ENCODE measurements at places on chromosomes 11 and 22.

- no peak for DNase-seq
Observed at GRCh38 chr22:44968736-44969135, 41.1 kb downstream of the PHF21B start.

DNA sequence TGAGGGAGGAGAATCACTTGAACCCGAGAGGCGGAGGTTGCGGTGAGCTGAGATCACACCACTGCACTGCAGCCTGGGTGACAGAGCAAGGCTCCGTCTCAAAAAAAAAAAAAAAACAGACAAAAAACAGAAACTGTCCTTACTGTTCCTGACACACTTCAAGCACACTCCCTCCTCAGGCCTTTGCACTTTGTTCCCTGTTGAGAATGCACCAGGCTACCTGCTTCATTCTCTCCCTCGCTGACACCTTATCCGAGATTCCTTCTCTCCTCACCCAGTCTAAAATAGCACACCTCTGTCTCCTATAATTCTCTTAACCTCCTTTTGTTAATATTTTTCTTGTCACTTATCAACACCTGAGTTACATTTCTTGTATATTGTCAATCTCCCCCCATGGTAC, 32.3 kb upstream of the TECTA start:
- no peak for DNase-seq

- peak; percentile 59 for DNase-seq
Observed at GRCh38 chr22:29470159-29470855, 9.7 kb upstream of the NEFH start.

DNA sequence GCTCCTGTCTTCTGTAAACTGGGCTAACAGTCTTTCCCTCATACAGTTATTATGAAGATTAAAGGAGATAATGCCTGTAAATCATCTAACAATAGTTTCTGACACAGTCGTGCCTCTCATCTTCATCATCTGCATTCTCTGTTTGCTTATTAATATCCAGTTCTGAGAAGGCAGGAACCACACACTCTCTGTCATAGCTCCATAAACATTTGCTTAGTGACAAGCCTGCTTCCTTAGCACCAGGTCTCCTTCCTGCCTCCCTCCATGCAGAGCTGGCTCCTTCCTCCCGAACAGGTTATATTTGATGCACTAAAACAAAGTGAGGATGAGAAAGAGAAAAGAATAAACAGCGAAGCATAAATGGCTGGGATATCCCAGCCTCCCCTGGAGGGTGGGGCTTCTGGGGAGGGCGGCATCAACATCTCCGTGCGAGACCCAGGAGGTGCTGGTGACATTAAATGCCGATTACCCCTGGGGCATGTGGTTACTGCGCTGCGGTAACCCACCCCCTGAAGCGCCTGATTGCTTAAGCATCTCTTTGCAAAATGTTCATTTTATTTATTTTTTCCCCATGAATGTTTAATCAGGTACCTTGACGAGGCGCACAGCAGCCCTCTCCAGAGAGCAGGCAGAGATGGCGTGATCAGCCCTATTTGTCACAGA, 404.9 kb downstream of the NXPE2 start:
- no peak for DNase-seq

DNA sequence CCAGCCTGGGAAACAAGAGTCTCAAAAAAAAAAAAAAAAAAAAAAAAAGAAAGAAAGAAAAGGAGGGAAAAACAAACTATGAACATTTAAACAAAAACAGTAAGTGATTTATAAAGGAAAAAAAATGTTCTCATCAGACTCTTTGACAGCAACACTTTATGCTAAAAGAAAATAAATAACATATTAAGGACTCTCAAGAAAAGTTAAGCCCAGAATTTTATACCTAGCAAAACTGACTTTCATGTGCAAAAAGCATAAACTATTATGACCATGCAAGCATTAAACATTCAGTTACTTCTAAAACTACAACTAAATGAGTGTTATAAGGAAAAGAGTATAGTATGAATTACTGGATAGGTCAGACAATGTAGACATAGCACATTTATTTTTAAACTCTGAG, 68.4 kb downstream of the FBLN1 start:
- no peak for DNase-seq

- no peak for DNase-seq
Observed at GRCh38 chr11:103878646-103879045, 157.8 kb upstream of the DDI1 start.

DNA sequence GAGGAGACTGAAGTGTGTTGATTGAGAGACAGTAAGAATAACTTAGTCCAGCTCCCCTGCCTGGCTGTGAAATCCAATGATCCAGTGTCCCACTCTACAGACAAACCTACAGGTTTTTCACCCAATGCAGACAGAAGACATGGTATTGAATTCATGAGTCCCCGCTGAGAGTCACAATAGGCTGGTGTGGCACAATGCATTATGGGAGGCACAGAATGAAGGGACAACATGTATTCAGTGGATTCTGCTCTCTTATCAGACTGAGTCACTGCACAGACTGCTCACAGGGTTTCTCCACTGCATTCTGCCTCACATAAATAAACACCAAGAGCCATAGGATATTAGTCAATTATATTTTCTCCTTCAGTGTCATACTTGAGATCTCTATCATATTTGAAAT, 55.2 kb upstream of the TOP3B start:
- DNase-seq: no peak

GRCh38 chr22:22753526-22754267, 109.3 kb downstream of the GGTLC2 start:
- peak; percentile 72 for DNase-seq

DNA sequence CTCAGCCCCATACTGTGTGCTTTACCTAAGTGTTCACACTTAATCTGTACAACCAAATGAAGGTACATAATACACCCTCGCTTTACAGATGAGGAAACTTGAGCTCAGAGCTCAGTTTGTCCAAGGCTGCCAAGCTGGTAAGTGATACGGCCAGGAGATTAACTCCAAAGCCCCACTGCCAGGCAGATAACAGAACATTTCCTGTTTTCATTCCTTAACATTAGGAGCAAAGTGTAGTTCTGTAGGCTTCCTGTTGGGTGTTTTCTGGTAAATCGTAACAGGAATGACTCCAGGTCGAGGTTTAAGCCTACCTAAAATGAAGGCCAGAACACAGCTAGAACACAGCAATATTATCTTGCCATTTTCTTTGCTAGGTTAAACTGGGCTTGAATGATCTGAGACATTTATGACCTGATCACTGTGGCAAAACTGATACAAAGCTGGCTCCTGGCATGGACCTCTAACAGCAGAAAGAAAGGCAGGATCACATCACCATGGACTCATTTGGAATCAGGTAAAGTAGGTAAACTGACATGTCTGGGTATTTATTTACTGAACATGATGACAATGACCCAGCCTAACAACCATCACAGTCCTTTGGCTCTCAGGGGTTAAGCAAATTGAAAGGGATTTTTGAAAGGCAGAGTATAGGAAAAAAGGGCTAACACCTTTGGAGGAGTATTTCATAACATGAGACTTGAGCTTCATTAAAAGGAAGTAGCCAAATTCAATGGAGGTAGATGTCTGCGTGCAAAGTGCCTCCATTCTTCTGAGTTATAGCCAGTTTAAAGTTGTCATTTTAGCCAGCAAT, 3.9 kb upstream of the NUP50 start:
- no peak for DNase-seq

- no peak for DNase-seq
Observed at GRCh38 chr11:106794058-106794457, 224.2 kb downstream of the GUCY1A2 start.

- DNase-seq: no peak
Observed at GRCh38 chr11:104000798-104001197, 35.6 kb upstream of the DDI1 start.

DNA sequence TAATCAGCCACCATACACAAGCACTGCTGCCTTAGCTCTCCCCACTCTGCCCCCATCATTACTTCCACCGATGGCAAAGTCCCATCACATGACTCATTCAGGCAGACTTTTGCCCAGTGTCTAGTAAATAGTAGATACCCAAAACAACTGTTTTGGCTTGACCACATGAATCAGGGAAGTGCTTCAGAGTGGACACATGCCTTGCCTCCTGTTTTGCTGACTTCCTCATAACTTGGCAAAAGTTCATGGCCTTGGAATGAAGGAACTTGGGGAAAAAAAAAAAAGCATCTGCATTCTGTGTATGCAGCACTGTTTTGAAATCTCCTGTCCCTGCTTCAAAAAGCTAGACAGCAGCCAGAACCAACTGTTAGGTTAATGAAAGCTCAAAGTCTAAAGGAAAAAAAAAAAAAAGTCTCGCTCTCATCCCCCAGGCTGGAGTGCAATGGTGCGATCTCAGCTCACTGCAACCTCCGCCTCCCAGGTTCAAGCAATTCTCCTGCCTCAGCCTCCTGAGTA, 335.3 kb downstream of the FAM181B start:
- DNase-seq: no peak

DNA sequence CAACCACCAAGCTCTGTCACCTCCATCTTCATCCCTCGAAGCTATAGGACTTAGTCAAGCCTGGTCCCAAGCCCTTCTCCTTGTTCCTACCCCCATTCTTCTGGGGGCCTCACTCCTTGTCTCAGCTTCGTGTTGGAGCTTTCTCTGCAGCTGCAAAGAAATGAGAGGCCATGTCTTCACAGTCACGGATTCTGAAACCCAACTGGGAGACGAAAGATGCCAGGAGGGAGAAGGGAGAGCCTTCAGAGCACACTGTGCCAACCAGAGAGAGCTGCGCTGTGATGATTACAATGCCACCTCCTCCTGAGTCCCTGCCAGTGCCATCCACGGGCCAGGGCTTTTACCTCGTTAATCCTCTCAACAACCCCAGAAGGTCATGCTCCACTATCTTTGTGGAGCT, 469.3 kb downstream of the TBC1D22A start:
- DNase-seq: no peak

DNA sequence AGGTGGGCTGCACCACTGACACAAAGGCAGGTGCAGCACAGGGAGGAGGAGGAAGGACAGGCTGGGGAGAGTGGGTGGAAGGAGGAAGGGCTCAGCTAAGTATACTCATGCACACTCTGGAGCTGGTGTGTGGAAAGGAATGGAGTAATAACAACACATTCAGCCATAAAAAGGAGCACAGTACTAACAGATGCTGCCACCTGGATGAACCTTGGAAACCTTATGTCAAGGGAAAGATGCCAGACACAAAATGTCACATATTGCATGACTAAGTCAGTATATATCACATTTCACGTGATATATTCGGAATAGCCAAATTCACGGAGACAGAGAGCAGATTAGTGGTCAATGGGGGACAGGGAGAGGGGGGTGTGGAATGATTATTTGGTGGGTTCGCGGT, 389.6 kb upstream of the SYN3 start:
- no peak for DNase-seq

DNA sequence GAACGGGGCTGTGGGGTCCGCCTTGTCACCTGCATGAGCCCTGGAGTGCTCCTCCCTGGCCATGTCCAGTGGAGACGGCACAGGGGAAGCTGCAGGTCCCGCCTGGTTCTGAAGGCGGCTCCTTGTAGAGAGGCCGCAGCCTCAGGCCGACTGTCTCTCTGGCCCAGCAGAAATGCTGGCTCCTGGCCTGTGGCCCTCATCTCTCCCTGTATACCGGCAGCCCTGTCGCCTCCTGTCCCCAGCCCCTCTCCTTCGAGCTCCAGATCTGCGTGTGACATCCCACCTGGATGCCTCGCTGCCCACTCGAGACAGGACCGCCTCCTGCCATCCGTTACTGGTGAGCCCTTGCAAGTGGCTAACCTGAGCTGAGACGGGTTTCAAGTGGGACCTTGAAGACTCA, 73.6 kb downstream of the PHF21B start:
- DNase-seq: no peak

- DNase-seq: no peak
Observed at GRCh38 chr11:8260202-8260966, 3.3 kb downstream of the LMO1 start.

GRCh38 chr11:95891423-95892170, 32.3 kb downstream of the MTMR2 start:
- DNase-seq: no peak

DNA sequence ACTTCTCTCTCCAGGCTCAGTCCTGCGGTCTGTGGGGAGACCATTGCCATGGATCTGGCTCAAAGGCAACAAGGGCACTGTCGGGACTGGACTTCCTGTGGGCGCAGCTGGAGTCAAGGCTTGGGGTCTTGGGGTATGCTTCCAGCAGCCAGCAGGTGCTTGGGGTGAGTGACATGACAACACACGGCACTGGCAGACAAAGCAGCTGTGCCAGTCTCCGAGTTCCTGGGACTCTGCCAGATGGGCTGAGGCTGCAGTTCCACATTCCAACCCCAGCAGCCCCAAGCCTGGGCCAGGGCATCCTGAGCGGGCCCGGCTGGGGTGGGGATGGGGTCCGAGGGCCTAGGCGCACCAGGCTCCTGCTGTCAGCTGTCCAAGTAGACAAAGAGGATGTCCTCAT, 12.3 kb downstream of the GUCD1 start:
- no peak for DNase-seq

GRCh38 chr11:22163394-22163797, 29.5 kb upstream of the ANO5 start:
- DNase-seq: no peak

DNA sequence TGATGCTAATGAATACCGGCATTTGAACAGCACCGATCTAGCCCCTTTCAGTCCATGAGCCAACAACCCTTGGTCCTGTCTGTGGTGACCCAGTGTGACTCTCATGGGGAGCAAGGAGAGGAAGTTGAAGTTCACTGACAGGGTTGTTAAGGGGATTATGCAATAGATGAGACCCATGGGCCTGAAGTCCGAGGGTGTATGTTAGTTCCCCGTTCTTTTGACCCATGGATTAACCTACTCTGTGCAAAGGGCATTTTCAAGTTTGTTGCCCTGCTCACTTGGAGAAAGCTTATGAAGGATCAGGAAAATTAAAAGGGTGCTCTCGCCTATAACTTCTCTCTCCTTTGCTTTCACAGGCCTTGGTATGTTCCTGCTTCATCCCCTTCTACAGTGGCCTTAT, 4.9 kb downstream of the PNPLA3 start:
- DNase-seq: no peak

- DNase-seq: no peak
Observed at GRCh38 chr11:43943931-43944751, 1.7 kb downstream of the C11orf96 start.

DNA sequence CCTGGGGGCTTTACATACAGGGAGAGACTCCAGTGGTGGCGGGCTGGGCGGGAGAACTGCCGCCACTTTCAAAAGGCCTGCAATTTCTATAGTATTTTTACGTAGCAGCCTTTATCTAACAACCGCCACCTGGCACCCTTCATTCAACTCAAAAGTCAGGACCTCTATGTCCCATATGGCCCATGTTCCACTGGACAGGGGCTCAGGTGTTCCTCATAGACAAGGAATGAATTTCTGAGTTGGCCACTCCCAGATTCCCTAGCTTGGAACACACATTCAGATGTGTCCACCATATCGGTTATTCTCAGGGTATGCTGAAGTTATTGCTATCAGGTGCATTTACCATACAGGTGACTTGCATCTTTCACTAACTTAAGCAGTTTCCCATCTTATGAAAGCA, 29.9 kb downstream of the RNF169 start:
- no peak for DNase-seq
